ENCODE measurements at places on chromosomes 11 and 22.

DNA sequence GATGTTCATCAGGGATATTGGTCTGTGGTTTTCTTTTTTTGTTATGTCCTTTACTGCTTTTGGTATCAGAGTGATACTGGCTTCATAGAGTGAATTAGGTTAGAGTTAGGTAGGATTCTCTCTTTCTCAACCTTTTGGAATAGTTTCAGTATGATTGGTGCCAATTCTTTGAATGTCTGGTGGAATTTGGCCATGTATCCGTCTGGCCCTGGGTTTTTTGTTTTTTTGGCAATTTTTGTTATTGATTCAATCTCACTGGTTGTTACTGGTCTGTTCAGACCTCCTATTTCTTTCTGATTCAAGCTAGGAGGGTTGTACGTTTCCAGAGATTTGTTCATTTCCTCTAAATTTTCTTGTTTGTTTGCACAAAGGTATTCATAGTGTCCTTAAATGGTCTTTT, 54.4 kb downstream of the ATXN10 start:
- H3K27me3 ChIP-seq, result no peaks in the 10 kb centered on the region
- H3K27ac ChIP-seq, result no peak overlapping the region
- no peaks in the 10 kb centered on the region for H3K36me3 ChIP-seq
- no peak overlapping the region for H3K4me3 ChIP-seq

DNA sequence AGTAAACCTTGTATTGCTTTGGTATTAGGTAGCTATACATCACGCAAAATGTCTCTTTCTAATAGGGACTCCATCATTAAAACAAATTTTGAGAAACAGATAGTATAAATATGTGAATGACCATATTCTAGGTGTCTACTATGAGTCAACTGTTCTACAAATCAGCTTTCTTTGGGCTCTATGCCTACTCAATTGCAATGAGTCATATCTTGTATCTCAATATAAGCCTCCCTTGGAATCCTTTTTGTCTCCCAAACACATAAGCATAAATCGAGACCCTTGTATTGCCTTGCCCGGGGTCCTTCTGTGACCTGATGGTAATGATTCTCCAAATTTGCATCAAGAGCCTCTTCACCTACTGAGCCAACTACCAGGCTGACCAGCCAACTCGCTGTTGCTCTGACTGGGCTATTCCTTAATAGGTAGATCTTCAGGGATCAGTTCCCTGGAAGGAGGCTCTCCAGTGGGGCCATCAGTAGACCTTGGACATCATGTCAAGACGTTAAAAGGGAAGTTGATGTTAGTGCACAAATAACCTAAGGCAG, 22.2 kb downstream of the BLID start:
- no peaks in the 10 kb centered on the region for H3K27me3 ChIP-seq
- DNase-seq, result no peak
- H3K27ac ChIP-seq, result no peak overlapping the region
- H3K4me1 ChIP-seq, result no peaks in the 10 kb centered on the region
- H3K4me3 ChIP-seq, result no peak overlapping the region
- H3K36me3 ChIP-seq, result no peaks in the 10 kb centered on the region

DNA sequence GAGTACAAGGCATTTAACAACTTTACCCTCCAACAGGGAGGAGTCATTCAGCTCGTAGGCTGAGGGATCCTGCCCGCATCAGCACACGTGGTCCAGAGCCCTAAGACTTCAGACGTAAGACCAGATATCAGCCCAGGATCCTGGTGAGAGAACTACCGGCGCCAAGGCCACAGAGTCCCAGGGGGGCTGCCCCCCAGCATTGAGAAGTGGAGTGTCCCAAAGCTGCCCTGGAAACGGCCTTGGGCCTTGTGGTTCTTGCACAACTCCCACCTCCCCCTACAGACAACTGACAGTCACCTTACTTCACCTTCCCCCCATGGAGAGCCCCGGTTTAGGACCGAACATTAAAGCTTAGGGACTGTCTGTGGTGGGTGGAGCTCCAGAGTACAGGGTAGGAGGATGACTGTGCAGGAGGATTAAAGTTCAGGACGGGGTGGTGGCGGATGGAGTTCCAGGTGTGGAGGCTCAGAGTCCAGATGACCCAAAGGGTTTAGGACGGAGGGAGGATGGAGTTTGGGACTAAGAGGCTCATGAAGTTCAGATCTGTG, 1.0 kb downstream of the C11orf91 start:
- no peaks in the 10 kb centered on the region for H3K36me3 ChIP-seq
- H3K27ac ChIP-seq, result peak overlapping the region; percentile 91
- no peak for DNase-seq
- H3K4me1 ChIP-seq, result peaks cover 56% of the 10 kb centered on the region
- no peak overlapping the region for H3K4me3 ChIP-seq

DNA sequence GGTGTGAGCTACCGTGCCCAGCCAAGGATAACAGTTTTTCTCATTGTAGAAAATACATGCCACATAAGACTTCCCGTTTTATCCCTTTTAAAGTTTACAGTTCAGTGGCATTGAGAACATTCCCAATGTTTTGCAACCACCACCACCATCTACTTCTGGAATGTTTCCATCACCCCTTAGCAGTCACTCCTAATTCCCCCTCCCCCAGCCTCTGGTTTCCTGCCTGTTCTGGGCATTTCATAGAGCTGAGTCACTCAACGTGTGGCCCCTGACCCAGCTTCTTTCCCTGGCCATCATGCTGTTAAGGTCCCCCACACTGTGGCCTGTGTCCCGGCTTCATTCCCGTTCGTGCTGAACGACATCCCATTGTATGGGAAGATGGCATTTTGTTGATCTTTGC, 30.7 kb downstream of the FGF4 start:
- H3K27ac ChIP-seq, result no peak overlapping the region
- H3K4me3 ChIP-seq, result no peak overlapping the region

- H3K27me3 ChIP-seq, result no peaks in the 10 kb centered on the region
- H3K4me1 ChIP-seq, result peaks cover 72% of the 10 kb centered on the region
- DNase-seq, result no peak
- no peaks in the 10 kb centered on the region for H3K36me3 ChIP-seq
Measured at GRCh38 chr11:68468217-68468828, 7.8 kb downstream of the PPP6R3 start.

DNA sequence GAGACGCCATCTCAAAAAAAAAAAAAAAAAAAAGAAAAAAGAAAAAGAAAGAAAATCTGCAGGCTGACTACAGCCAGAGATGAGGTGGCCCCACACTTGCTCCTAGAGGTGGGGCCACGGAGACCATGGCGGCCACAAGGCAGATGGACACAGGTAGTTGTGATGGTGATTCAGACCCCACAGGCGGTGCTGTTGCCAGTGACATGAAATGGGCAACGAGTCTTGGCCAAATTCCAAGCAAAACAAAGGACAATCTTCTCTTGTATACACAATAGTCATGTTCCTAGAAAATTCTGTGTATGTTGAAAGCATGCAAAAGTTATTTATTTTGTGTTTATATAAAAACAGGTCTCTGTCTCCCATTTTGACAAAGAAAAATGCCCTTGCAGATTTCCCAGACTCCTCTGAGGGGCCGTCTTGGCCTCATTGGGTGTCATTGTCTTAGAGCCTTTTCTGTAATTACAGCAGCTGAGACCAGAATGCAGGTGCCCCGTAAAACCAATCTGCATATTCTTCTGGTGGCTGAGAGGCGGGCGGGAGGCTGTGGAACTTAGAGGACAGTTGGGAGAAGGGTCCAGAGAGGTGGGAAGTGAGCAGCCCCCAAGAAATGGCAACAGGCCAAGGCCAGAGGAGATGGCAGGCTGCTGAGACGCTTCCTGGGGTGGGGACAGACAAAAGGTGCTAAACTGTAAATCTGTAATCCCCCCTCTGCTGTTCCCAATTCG, 22.5 kb upstream of the DAGLA start:
- no peak overlapping the region for H3K4me3 ChIP-seq
- peaks cover 37% of the 10 kb centered on the region for H3K27me3 ChIP-seq
- H3K27ac ChIP-seq, result no peak overlapping the region
- no peak for DNase-seq

GRCh38 chr11:83648610-83649527, 362.7 kb upstream of the CCDC90B start:
- no peak overlapping the region for H3K27ac ChIP-seq
- no peaks in the 10 kb centered on the region for H3K27me3 ChIP-seq
- no peak overlapping the region for H3K4me3 ChIP-seq
- H3K4me1 ChIP-seq, result no peaks in the 10 kb centered on the region
- DNase-seq, result no peak

- DNase-seq, result no peak
- no peaks in the 10 kb centered on the region for H3K27me3 ChIP-seq
- no peak overlapping the region for H3K27ac ChIP-seq
- peaks cover 12% of the 10 kb centered on the region for H3K36me3 ChIP-seq
- H3K4me1 ChIP-seq, result peaks cover 3% of the 10 kb centered on the region
Measured at GRCh38 chr11:128469220-128469619, 118.1 kb downstream of the ETS1 start.

GRCh38 chr11:98531576-98531975, 489.2 kb upstream of the CNTN5 start:
- H3K4me1 ChIP-seq, result no peaks in the 10 kb centered on the region
- no peak overlapping the region for H3K4me3 ChIP-seq
- no peaks in the 10 kb centered on the region for H3K36me3 ChIP-seq
- H3K27me3 ChIP-seq, result no peaks in the 10 kb centered on the region
- no peak overlapping the region for H3K27ac ChIP-seq

DNA sequence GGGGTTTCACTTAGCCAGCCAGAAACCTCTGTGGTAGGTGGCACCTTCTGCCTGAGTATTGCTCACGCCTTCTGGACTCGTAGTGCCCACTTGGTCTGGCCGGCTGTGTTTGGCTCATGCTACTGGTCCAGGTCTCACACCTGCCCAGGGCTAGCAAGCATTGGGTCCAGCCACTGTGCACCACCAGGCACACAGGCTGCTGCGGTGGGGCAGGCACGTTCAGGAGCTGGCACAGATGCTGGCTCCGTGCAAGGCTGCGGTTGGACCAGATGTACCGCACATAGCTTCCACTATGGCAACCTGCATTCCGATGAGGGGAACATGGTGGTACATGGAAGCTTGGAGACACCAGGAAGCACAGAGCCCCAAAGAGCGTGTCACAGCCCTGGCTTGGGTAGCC, 34.8 kb upstream of the EXPH5 start:
- DNase-seq, result no peak
- H3K4me3 ChIP-seq, result no peak overlapping the region
- H3K27me3 ChIP-seq, result no peaks in the 10 kb centered on the region
- H3K27ac ChIP-seq, result no peak overlapping the region

- no peaks in the 10 kb centered on the region for H3K27me3 ChIP-seq
- H3K27ac ChIP-seq, result peak overlapping the region; percentile 51
- H3K4me1 ChIP-seq, result peaks cover 42% of the 10 kb centered on the region
- H3K36me3 ChIP-seq, result no peaks in the 10 kb centered on the region
Measured at GRCh38 chr11:72736452-72737069, 15.6 kb downstream of the ARAP1 start.

DNA sequence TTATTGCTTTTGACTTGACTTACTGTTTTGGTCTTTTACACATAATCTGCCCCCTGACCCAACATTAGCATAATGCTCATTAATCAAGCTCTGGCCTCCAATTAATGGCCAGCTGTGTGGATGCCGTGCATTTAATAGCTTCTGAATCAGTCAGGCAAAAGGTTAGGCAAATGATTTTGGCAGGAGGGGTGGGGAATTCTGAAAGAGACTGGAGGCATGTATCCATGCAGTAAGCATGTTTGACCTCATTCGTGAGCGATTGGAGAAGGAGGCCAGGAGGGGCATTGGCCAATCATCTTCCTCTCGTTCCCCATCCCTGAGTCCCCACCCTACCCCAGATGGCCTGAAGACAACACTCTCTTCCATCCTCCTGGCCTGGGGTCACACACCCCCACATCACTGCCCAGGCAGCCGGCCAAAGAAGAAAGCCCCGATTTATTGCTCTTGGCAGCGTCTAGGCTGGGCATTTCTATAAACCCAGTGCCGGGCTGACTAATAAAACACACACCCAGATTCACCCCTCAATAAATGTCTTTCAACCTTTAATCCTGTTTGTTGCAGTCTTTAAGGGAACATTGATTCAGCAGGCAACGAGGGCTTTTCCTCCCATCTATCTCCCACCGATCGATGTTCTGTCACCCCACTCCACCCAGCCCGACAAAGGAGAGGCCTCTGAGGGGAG, 150.0 kb downstream of the OPCML start:
- H3K27ac ChIP-seq, result no peak overlapping the region
- H3K4me1 ChIP-seq, result peaks cover 13% of the 10 kb centered on the region
- H3K4me3 ChIP-seq, result no peak overlapping the region
- H3K27me3 ChIP-seq, result no peaks in the 10 kb centered on the region
- DNase-seq, result no peak

DNA sequence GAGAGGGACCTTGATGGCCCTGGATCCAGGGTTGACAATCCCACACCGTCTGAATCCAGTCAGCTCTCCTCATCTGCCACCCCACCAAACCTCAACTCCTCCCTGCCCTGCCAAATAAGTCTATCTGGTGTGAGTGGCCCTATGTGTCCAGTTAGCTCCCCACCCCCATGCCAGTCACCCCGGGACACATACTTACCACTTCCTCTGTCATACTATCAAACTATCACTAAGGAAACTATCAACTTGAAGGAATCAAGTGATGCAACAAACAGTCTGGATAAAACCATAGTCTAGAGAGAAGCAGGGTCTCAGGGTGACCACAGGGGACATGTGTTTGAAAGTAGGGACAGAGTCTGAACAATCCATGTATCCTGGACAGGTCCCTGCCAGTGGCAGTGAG, 13.2 kb upstream of the CSF2RB start:
- DNase-seq, result no peak
- H3K27ac ChIP-seq, result peak overlapping the region; percentile 61
- peaks cover 8% of the 10 kb centered on the region for H3K4me1 ChIP-seq

DNA sequence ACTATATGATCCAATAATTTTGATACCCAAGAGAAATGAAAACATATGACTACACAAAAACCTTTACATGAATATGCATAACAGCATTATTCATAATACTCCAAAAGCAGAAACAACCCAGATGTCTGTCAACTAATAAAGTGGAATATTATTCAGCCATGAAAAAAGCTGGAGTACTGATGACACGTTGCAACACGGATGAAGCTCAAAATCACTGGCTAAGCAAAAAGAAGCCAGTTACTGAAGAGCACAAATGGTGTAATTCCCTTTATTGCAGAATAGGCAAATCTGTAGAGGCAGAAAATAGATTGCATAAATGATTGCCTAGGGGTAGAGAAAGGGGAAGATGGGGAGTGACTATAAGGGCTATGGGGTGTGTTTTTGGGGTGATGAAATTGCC, 117.6 kb upstream of the FGF3 start:
- no peak overlapping the region for H3K27ac ChIP-seq
- H3K36me3 ChIP-seq, result no peaks in the 10 kb centered on the region
- H3K4me3 ChIP-seq, result no peak overlapping the region
- no peak for DNase-seq
- no peaks in the 10 kb centered on the region for H3K4me1 ChIP-seq

- peaks cover 31% of the 10 kb centered on the region for H3K36me3 ChIP-seq
- no peaks in the 10 kb centered on the region for H3K27me3 ChIP-seq
- DNase-seq, result peak; percentile 24
Measured at GRCh38 chr11:62791501-62792201, at the start of gene TMEM223. Gene TMEM223, minus strand, starts transcription at chr11:62792006. Its CDS starts 12 bp downstream, at chr11:62791994.

Data from esophagus squamous epithelium (tissue), 5 donors.